ENCODE measurements at places on chromosomes 5 and 9. TPM values are rescaled to one million over a fixed set of nuclear protein-coding genes. Genes with fewer than 3 reads are reported as not detected.

DNA sequence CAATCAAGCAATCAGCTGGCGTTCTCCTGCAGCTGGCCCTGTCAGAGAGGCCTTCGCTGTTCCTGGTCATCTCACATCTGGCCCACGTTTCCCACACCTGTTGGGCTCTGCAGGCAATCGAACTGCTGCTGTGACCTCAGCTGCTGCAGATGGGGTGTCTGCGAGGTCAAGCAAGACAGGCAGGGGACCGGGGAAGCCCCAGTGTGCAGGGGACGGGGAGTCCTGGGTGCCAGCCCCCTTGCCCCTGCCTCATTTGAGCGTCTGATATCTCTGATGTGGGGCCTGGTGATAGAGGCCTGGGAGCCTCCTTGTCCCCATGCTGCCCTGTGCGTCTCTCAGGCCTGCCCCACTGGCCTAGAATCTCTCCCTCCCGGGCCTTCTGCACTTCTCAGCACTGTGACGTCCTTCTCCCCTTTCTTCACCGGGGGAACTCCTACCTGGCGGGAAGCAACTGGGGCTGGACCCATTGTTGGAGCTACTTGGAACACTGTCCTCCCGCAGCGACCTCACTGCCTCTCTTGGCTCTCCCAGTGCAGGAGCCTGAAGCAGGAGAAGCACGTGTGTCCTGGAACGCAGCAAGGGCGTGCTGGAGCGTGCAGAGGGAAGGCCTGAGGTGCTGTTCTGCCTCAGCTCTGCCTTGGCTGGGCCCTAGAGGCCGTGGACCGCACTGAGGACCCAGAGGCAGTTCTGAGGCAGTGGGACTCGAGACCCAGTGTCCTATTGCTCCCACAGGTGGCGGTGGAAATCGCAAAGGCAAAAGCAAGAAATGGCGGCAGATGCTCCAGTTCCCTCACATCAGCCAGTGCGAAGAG lies 3.9 kb downstream of the GRK6 start:
- no peak overlapping the region for H3K27ac ChIP-seq
- peaks cover 48% of the 10 kb centered on the region for H3K4me1 ChIP-seq
- H3K27me3 ChIP-seq = no peaks in the 10 kb centered on the region
- H3K4me3 ChIP-seq = no peak overlapping the region
- no peaks in the 10 kb centered on the region for H3K36me3 ChIP-seq

DNA sequence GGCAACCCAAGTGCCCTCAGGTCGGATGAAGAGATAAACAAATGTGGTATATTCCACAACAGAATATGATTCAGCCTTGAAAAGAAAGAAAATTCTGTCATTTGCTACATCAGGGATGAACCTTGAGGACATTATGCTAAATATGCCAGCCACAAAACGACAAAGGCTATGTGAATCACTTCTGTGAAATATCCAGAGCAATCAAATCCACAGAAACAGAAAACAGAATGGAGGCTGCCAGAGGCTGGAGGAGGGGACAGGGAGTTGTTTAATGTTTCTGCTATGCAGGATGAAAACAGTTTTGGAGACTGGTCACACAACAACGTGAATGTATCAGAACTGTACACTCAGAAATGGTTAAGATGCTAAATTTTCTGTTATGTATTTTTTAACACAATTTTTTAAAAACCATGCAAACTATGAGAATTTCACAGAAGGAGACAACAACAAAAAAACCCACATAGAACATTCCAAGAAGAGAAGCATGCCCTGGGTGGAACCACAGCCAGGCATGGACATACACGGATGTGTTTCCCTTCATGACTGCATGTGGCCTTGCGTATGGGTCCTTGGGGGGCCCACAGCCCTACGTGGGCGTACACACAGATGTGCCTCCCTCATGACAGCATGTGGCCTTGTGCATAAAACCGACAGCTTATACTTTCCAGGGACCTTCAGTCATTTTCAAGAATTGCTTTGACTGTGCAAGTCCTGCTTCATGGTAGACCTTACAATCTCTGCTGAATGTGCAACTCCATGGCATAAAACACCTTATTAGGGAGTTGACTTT lies 146.7 kb downstream of the ROR2 start:
- no peaks in the 10 kb centered on the region for H3K27me3 ChIP-seq
- no peaks in the 10 kb centered on the region for H3K36me3 ChIP-seq
- no peak overlapping the region for H3K4me3 ChIP-seq
- no peaks in the 10 kb centered on the region for H3K4me1 ChIP-seq
- no peak overlapping the region for H3K27ac ChIP-seq

DNA sequence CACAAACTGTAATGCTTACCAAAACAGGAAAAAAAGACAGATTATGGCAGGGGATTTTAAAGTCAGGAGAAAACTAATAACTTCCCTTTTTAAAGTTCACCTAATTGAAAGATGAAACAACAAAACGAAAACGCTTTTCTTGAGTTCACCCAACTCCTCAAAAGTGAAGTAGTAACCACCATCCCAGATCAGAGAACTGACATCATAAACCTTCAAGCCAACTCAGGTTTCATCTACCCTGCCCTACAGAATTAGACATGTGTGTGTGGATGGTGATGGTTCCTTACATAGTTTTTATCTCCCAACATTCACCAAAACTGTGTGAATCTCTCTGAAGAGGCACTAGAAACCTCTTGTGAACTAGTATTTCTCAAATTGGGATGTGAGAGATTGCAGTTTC lies 195.2 kb upstream of the PTGER4 start:
- no peak overlapping the region for H3K4me3 ChIP-seq
- H3K4me1 ChIP-seq = no peaks in the 10 kb centered on the region
- H3K36me3 ChIP-seq = no peaks in the 10 kb centered on the region
- H3K27ac ChIP-seq = no peak overlapping the region
- no peak for DNase-seq
- no peaks in the 10 kb centered on the region for H3K27me3 ChIP-seq

DNA sequence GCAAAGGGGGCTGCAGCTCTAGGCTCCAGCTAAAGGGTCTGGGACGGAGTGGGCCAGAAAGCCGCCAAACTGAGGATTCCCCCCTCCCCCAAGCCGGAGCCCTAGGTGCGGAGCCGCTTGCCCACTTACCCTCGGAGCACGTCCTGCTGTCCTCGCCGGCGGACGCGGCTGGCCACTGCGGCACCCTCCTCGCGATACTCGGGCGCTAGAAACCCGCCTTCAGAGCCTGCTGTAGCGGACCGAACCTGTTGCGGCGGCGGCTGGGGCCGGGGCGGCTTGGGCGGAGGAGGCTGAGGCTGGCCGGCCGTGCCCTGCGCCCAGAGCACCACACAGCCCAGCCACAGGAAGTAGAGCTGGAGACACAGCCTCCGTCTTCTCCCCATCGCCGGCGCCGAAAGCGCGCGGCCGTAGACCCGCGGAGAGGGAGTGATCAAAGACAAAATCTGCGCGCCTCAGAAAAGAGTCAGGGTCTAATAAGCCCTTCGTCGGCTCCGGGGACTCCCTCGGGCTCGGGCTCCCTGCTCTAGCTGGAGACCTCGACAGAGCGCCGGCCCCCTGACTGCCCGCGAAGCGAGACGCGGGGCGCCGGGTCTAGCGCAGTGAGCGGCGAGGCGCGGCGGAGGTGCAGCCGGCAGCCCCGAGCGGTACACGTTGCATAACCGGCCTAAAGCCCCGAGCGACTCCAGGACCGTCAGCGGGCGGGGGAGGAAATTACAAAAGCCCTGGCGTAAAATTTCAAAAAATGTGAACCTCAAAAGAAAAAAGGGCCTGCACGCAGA lies 635 bp downstream of the FBN2 start:
- peak; percentile 45 for DNase-seq
- H3K27me3 ChIP-seq = peaks cover 27% of the 10 kb centered on the region
- no peaks in the 10 kb centered on the region for H3K4me1 ChIP-seq
- peak overlapping the region; percentile 68 for H3K4me3 ChIP-seq

DNA sequence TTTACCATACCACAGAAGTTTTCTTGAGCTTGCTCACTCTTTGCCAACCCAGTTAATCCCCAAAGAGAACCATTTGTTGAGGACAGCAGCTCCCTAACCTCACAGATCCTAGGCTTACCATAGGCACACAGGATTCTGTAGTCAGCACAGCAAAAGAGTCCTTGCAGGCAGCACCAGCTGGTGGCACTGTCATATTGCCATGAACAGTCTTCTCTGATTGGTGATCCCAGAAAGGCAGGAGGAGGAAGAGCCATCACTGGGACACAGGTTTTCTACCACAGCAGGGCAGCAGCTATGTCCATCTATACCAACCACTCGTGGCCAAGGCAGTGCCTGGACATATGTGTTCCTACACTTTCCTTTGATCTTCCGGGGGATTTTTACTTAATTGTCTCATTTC lies 297.1 kb upstream of the CD180 start:
- no peak overlapping the region for H3K4me3 ChIP-seq
- peak overlapping the region; percentile 63 for H3K27ac ChIP-seq
- H3K4me1 ChIP-seq = no peaks in the 10 kb centered on the region
- no peaks in the 10 kb centered on the region for H3K27me3 ChIP-seq

AGXT2 gene
- not detected for total RNA-seq

YTHDC2 gene
- 9.9 TPM for total RNA-seq

CAPSL gene
- not detected for total RNA-seq

TEX48 gene
- not detected for total RNA-seq

ITK gene
- total RNA-seq = 0.44 TPM
